ENCODE measurements at places on chromosomes 2 and 18. TPM values are rescaled to one million over a fixed set of nuclear protein-coding genes. Genes with fewer than 3 reads are reported as not detected.

DNA sequence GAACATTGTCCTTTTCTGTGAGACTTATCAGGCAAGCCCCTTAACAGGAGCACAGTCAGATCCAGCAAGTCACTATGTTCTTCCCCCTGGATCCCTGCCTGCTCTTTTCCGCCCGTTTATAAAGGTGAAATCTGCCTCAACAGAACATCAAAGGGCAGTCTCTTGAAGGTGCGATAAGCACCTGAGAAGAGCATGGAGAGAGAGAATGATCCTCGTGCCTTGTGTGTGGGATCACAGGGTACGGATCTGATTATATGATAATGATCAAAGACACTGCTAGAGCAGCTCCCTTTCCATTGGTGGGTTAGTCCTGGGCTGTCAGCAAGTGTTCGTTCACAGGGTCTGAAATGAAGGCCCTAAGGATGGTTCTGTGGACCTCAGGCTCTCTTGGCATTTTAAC, 106.4 kb downstream of the ZAP70 start:
- no peak for DNase-seq
- H3K4me1 ChIP-seq, result no peaks in the 10 kb centered on the region
- no peak overlapping the region for H3K27ac ChIP-seq
- no peaks in the 10 kb centered on the region for H3K27me3 ChIP-seq

- H3K4me3 ChIP-seq, result peak overlapping the region; percentile 19
- H3K27ac ChIP-seq, result no peak overlapping the region
- H3K4me1 ChIP-seq, result peaks cover 99% of the 10 kb centered on the region
- DNase-seq, result no peak
- no peaks in the 10 kb centered on the region for H3K27me3 ChIP-seq
Observed at GRCh38 chr2:197297772-197298318, 12.7 kb downstream of the ANKRD44 start.

- no peaks in the 10 kb centered on the region for H3K27me3 ChIP-seq
- no peak for DNase-seq
- no peaks in the 10 kb centered on the region for H3K36me3 ChIP-seq
- H3K27ac ChIP-seq, result no peak overlapping the region
Observed at GRCh38 chr2:54274781-54275242, 18.8 kb upstream of the TSPYL6 start.

DNA sequence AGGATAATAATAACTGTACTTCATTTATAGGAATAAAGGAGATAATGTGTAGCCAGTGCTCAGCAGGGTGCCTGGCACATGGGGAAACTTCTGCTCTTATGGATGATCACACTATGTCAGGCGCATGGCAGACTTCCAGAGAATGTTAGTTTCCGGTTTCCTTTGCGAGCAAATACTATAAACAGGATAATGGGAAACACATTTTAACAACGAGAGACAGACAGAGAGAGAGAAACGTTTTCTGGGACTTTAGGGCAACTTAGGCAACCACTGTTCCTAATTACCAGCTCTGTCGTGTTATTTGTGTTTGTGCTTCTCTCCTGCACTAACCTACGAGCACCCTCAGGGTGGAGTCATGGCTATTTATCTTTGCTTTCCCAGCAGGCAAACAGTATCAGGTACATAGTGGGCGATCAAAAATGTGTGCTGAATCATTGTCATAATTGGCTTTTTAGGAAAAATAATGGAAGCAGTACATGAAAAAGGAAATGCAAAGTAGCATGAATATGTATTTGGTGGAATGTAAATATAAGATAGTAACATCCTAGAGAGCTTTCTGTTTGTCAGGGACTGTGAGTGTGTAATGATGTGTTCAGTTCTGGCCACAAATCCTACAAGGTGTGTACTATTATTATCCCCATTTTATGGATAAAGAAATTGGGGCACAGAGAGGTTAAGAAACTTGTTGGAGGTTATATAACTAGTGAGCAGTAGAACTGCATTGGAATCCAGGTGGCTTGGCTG, 36.8 kb upstream of the IGFBP2 start:
- no peaks in the 10 kb centered on the region for H3K27me3 ChIP-seq
- H3K4me1 ChIP-seq, result no peaks in the 10 kb centered on the region
- no peak for DNase-seq
- H3K27ac ChIP-seq, result no peak overlapping the region

DNA sequence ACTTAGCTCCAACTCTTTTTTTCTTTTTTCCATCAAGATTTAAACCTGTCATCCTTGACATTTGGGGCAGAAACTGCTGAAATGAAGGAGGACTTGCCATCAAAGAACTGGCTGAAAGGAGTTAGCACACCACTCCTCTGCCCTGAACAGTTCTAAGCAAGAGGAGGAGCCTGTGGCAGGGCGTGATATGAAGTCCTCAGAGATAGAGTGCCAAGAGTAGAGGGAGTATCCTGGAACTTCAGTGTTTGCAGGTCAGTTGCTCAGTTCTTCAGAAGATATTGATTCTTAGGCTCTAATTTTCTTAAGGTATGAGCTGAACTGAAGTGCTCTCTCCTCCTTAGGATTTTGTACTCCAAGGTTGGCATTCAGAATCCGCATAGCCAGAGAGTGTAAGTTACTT, 15.2 kb downstream of the NABP1 start:
- DNase-seq, result no peak
- H3K4me3 ChIP-seq, result no peak overlapping the region
- peaks cover 10% of the 10 kb centered on the region for H3K4me1 ChIP-seq
- no peaks in the 10 kb centered on the region for H3K27me3 ChIP-seq
- no peaks in the 10 kb centered on the region for H3K36me3 ChIP-seq
- no peak overlapping the region for H3K27ac ChIP-seq

- H3K4me1 ChIP-seq, result peaks cover 14% of the 10 kb centered on the region
- peak overlapping the region; percentile 77 for H3K4me3 ChIP-seq
- H3K27ac ChIP-seq, result no peak overlapping the region
- no peaks in the 10 kb centered on the region for H3K27me3 ChIP-seq
- DNase-seq, result peak; percentile 54
Observed at GRCh38 chr2:147845411-147845971, 662 bp downstream of the ACVR2A start.

GRCh38 chr2:240165034-240165433, 24.6 kb upstream of the OTOS start:
- H3K4me3 ChIP-seq, result no peak overlapping the region
- no peaks in the 10 kb centered on the region for H3K27me3 ChIP-seq
- H3K27ac ChIP-seq, result no peak overlapping the region
- no peaks in the 10 kb centered on the region for H3K36me3 ChIP-seq

- DNase-seq, result no peak
- H3K36me3 ChIP-seq, result no peaks in the 10 kb centered on the region
- H3K27me3 ChIP-seq, result no peaks in the 10 kb centered on the region
Observed at GRCh38 chr2:68568116-68568515, 75.3 kb upstream of the PROKR1 start.

GRCh38 chr2:240213226-240213475, 72.7 kb upstream of the OTOS start:
- no peaks in the 10 kb centered on the region for H3K36me3 ChIP-seq
- H3K27me3 ChIP-seq, result no peaks in the 10 kb centered on the region
- H3K4me3 ChIP-seq, result no peak overlapping the region

DNA sequence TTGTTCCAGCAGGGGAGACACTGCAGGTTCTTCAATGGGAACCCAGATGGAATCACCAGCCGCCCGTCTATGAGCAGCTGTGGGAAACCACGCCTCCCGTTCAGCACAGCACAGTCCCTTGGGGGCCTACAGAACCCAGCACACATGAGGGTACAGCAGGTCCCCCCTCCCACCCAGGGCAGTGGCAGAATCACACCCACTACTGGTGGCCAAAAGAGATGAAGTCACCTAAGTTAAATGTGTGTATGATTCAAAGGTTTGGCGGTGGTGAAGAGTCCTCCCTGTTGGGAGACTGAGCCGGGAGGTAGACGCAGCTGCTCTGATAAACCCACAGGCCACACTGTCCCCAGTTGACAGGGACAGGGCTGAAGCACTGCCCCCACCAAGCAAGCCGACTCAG, 44.3 kb downstream of the L3MBTL4 start:
- no peak overlapping the region for H3K4me3 ChIP-seq
- H3K27me3 ChIP-seq, result no peaks in the 10 kb centered on the region
- H3K27ac ChIP-seq, result no peak overlapping the region
- no peak for DNase-seq
- no peaks in the 10 kb centered on the region for H3K4me1 ChIP-seq

DNA sequence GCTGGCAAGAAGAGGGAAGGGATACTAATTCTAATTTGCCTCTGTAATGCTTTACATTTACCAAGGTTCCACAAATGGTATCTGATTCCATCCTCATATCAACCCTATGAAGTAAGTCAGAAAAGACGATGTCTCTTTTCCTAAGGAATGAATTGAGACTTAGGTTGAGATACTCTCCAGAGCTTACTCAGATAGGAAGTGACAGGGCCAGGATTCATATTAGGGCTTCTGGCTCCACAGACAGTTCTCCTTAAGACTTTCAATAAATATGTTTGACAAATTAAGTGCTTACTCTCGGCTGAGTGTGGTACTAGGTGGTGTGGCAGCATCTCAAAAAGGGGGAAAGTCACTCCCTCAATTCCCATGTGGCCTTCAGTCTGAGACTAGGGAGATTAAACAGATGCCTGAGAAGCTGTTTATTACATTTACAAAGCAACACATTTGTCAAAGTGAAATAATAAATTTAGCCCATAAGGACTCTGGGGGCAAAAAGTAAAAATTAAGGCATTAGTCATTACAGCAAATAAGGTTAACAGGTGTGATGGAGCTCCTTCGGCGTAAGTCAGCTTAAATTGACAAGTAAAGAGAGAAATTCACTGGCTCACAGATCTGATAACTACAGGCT, 14.2 kb downstream of the CDK15 start:
- no peak overlapping the region for H3K27ac ChIP-seq
- no peak overlapping the region for H3K4me3 ChIP-seq
- H3K36me3 ChIP-seq, result no peaks in the 10 kb centered on the region
- H3K27me3 ChIP-seq, result no peaks in the 10 kb centered on the region
- DNase-seq, result no peak

The GPBAR1 gene
- total RNA-seq, result 0.72 TPM

The C2orf69 gene
- 19.8 TPM for total RNA-seq

The CYP26B1 gene
- total RNA-seq, result not detected

The LRRTM4 gene
- total RNA-seq, result not detected

The KCNF1 gene
- not detected for total RNA-seq

The HOXD8 gene
- total RNA-seq, result not detected

The MLPH gene
- total RNA-seq, result not detected
